Foreskin fibroblast (primary cell): ENCODE measurements at places on chromosomes 6 and 20.
A peak's percentile ranks its signal among the peaks of the same experiment; 100 is the strongest.

- no peak for DNase-seq
Measured at GRCh38 chr6:31076611-31077010, 35.8 kb downstream of the C6orf15 start.

DNA sequence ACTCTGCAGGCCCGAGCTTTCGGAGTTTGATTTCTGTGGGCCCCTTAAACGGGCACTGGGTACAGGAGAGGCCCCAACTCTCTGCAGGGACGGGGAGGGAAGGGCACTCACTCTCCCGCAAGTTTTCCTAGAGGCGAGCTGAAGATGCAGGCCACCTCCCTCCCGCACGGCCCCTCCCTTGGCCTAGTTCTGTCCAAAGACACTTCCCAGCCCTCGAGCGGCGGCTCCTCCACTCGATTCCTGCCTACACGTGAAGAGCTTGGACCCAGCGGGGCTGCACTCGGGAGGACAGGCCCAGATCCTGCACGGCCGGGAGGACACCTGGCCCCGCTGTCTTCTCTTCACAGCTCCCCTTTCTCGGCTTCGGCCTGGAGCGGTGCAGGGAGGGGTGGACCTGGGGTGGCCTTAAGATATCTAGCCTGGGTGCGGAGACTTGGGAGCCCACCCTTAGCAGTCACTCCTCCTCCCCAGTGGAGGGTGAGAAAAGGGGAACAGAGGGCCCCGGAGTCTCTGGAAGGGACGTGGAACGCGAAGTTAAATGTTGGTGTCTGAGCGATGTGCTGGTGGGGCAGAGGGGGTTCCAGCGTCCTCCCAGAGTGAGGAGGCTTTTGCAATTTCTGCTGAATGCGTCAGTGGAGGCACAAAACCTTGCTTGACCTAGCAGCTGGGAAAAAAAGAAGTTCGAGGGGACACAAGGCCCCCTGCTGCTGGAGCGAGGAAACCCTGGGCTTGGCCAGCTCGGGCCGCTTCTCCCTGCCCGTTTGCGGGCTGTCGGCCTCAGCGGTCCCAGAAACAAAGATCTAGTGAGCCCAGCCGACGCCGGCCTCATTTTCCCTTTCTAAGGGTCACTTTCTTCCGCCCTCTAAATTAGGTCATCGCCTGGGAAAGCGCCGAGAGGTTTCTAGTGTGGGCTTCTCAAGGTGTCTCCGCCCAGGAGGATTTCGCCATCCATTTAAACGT lies 4.9 kb downstream of the OLIG3 start:
- DNase-seq: no peak

DNA sequence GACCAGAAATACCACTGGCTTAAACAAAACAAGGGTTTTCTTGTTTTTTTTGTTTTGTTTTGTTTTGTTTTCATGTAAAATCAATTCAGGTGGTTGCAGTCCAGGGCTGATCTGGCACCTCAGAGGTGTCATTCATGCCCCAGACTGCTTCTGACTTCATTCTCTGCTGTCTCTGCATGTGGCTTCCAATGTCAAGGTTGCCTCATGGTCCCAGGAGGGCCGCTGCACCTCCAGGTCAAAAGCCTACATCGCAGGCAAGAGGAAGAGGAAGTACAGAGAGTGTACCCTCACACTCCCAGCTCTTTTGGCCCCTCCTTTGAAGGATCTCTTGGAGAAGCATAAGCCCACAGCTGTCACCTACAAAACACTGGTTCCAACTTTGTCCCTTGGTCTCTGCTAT lies 1.4 kb upstream of the BTN3A1 start:
- DNase-seq: no peak

GRCh38 chr6:90329386-90330077 lies 32.9 kb upstream of the BACH2 start:
- DNase-seq: no peak

DNA sequence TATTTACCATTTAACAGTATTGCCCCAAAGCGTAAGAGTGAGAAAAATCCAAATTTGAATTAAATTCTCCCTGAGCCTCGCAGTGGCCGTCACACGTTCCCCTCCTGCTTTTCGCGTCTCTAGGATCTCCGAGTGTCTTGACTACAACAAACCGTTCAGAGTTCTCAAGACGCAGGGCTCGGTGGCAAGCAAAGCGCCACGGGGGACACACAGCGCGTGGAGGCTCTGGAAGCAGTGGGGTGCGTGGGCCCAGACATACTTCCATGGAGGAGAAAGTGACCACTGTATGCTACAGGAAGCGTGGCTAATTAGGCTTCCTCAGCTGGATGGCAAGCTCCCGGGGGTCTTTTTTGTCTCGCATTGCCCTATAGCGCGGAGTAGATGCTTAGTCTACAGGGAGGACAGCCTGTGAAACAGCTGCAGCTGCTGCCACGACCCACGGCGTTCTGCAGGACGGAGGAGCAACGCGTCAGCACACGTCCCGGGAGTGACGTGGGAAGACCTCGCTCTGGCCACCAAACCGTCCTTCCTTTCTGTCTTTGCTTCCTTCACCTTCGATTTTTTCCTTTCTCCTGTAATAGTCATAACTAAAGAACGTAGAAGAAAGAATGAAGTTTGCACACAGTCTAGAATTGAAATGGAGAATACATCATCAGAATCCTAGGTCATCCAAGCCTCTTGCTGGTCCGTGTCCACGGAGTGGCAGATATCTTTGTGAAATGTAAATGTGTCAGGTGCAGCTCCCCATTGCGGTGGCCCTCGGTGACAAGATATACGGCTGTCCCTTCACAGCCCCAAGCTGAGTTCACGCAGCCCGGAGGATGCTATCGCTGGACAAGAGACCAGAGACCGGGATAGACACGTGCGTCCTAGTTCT lies 104.2 kb upstream of the QKI start:
- no peak for DNase-seq

- no peak for DNase-seq
Measured at GRCh38 chr20:62860391-62860923, 1.2 kb downstream of the TCFL5 start.

GRCh38 chr20:35541118-35541782 lies 628 bp upstream of the ERGIC3 start:
- DNase-seq: no peak

DNA sequence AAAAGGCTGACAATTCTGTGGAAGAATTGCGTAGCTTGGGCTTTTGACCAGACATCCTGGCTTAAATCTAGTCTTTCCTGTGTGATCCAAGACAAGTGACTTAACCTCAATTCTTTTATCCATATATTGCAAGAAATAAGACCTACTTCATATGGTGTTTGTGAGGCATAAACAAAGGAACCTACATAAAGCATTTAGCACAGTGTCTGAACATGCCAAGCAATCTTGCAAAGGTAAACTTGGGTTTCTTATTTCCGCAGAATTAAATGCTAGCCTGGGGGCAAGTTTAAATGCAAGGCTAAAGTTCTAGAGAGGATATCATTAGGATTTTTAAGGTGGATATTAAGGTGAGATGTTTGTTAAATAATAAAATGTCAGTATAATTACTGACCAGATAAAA lies 47.9 kb downstream of the HDDC2 start:
- no peak for DNase-seq

DNA sequence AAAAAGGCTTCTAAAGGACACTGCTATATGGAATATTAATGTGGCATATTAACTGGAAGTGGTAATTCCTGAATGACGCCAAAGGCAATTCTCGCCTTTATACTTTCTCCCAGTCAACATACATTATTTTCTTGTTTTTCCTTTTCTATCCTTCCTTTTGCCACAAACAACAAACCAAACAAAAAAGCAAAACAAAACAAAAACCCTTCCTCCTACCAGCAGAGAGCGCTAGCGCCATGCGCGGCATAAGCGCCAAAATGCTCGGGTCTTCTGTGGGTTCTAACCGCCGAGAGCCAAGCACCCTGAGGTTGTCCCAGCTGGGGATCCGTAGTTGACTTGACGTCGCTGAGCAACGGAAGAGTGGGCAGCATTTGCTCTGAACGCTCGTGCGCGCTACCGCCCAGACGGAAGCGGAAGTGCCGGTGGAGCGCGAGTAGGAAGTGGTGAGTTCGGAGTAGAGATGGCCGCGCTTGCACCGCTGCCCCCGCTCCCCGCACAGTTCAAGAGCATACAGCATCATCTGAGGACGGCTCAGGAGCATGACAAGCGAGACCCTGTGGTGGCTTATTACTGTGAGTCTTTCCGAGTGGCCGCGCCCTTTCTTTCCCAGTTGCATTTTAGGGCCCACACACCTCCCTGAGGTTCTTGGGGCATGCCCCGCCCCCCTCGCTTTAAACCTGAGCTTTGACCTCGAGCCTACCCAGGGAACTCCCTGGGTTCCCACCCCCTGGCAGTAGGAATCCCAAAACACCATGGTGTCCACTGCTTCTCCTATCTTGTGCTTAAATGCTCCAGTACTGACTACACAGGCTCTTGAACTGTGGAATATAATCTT lies at the start of the genes NMBR and VTA1:
Gene NMBR (minus strand): TSS at position 295 of the 835 bp plus-strand sequence. CDS start 58,464 bp downstream, outside the sequence.
Gene VTA1 (plus strand): TSS at position 436 of the 835 bp plus-strand sequence. CDS start 25 bp downstream, at position 461.
- peak; percentile 100 for DNase-seq

GRCh38 chr6:37005061-37005810 lies at the start of gene FGD2:
FGD2 (plus strand) TSS chr6:37005655; CDS start chr6:37005818, 163 bp downstream.
- DNase-seq: no peak

DNA sequence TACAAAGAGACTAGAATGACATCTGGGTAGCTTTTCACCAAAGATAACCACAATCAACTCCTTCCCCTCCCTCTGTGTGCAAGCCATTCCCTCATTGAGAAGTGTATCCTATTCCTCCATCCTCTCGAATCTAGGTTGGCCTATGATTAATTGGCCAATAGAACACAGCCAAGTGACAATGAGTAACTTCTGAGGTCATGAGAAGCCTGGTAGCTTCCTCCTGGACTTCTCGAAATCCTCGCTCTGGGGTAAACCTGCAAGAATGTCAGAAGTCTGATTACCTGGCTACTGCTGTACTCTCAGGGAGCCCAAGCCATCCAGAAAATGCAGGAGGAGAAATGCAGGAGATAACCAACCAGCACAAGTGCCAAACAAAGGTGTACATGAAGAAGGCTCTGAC lies 13.1 kb downstream of the ARHGAP18 start:
- no peak for DNase-seq

GRCh38 chr6:142478117-142478516 lies 176.3 kb downstream of the ADGRG6 start:
- peak; percentile 44 for DNase-seq

DNA sequence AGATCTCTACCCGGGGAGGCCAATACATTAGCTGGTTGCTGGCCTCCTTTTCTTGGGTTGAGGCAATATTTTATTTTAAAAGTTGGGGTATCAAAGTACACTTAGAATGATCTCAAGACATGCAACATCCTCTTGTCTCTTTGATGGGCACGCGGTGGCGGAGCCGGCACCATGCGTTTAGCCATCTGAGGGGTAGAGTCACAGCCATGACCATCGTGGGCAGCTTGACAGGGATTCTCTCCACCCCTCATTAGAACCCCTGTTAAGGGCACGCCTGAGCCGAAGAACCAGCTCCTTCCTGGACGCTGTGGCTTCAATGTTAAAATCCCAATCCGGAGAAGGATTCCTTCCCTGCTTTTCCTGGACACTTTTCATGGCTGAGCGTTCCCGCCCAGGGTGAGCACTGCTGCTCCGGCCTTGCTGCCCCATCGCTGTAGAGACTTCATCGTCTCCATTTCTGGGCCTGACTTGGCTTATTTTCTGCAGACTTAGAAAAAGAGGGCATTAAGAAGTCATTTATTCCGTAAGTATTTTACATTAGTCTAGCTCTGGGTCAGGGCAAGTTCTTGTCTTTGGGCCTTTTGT lies 142.7 kb upstream of the CDH4 start:
- DNase-seq: no peak

DNA sequence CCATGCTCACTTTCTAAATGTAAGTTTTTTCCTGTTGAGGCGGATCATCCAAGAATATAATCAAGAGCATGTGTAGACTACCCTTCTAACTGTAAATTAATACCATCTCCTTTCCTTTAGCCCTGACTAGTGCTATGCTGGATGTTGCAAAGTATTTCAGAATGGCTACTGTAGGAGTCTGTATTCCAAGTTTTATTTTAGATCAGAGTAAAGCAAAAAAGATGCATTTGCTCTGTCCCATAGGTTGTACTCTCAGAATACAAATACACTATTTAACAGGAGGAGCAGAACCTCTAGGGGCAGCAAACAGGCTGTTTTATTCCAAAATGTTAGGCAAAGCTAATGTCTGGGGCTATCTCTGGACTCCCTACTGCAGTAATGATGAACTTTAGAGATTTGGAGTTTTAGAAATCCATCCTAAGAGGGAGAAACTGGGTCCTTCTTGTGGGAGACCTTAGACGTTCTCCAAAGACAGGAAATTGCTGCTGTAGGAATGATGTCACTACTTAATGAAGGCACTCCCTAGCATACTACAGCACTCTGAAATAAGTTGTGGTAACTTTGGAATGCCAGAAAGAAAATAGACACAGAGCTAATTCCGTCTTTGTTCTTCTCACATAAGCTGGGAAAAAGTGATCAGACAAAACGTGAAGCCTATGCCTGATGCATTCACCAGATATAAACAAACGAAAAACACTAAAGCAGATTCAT lies 392.4 kb upstream of the HS3ST5 start:
- DNase-seq: peak; percentile 49

DNA sequence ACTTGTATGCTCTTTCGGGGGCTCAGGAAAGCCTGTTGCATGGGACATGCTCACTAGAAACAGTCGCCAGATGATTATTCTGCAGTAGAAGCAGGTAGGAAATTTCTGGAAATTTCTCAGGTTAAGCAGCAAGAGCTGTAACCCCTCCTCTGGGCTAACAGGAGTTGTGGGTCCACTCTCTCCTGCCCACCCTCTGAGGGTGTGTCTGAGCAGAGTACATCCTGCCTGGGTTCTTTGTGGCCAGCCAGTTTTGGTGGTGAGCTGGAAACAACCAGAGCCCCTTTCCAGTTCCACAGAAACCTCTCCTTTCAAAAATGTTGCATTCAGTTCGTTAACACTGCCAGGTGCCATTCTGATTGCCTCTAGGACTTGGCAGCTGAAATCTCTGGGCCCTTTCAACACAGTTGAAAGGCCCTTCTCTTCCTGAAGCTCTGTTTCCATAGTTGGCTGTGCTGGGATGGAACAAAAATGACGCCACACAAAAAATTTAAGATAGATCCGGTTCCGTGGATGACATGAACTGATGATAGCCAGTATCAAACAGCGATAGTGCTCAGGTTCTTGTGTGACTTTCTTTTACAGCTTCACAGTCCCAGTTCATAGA lies 38.5 kb downstream of the PLCG1 start:
- no peak for DNase-seq

GRCh38 chr20:45484676-45485075 lies 15.1 kb downstream of the WFDC2 start:
- no peak for DNase-seq

GRCh38 chr6:130211691-130212090 lies 11.1 kb downstream of the SAMD3 start:
- DNase-seq: no peak
